CD4-positive, alpha-beta T cell treated with Interleukin-4 for 1 hour (primary cell): ENCODE measurements at places on chromosomes 7 and 10.

- DNase-seq = no peak
Measured at GRCh38 chr10:35259769-35260397, 76.4 kb upstream of the CCNY start.

DNA sequence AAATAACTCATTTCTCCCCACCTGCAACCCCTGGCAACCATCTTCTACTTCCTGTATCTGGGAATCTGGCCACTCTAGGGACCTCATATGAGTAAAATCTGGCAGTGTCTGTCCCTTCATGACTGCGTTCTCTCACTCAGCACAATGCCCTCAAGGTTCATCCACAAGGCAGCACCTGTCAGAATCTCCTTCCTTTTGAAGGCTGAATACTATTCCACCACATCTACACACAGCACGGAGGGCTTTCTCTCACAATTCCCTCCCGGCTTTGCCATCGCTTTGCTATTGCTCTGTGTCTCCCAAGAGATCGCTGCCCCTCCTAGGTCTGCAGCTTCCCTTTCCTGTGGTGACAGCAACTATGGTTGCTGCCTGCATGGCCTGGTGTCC, 174.7 kb upstream of the RHEB start:
- DNase-seq = no peak

DNA sequence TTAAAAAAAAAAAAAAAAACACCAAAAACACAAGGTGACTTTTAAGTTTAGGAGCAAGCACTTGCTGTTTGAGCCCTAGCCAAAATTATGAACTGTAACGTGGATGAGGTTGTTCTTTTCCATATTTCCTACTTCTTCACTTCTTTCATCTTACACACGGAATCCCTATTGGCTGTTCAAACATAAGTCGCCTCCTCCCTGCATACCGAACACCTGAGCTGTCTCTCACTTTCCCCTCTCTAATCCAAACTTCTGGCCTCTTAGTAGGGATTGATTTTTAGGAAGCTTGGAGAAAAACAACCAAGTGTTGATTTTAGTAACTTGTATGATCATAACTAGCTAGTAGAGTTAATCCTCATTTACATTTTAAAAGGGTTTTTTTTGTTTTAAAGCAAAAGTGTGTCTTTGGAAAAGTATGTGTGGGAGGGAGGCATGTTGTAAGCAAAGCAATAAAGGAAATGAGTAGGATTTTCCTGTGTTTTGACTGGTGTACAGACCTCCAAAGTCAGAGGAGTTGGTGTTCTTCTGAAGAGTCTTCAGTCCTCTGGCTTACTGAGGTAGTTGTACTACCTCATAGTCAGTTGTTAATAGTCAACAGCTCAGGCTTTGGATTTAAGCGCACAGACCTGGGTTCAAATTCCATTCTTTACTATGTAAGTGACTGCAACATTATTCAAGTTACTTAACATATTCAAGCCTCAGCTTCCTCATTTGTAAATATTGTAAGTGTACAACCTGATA, 39.3 kb downstream of the RABGEF1 start:
- no peak for DNase-seq

DNA sequence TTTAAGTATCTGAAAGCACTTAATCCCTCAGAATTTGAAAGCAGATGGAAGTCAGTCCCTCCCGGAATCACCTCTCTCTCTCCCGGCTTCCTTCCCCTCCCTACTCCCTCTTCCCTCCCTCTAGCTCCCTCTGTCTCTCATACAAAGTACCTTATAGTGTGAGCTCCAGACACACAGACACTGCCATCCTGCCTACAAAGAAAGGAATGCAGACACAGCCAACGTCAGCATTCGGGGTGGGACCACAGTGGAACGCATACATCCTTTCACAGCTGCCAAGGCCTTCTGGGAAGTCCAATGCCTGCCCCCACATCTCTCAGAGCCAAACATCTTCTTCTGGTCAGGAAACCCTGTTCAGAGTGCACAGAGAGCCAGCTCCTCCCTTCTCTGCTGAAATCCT, 9.3 kb downstream of the NOD1 start:
- no peak for DNase-seq

DNA sequence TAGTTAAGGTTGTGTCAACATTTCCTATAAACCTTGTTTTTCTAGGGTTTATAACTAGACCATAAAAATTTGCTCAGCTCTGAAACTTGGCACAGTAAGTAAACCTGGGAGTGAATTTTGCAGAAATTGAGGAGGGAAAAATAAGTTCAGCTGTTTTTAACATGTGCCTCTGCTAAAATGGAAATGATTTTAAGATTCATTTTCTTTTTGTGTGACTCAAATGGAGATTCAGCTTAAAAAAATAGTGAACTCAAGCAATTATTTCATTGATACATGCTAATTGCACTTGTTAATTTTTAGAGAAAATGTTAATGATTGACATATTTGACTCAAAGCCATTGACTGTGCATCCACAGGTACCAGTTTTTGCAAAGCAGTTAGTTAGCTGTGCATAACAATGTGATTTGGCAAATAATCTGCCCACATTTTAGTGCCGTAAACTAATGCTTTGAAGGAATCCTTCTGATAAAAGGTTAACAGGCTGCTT, 68.5 kb upstream of the ZNF438 start:
- DNase-seq = no peak

DNA sequence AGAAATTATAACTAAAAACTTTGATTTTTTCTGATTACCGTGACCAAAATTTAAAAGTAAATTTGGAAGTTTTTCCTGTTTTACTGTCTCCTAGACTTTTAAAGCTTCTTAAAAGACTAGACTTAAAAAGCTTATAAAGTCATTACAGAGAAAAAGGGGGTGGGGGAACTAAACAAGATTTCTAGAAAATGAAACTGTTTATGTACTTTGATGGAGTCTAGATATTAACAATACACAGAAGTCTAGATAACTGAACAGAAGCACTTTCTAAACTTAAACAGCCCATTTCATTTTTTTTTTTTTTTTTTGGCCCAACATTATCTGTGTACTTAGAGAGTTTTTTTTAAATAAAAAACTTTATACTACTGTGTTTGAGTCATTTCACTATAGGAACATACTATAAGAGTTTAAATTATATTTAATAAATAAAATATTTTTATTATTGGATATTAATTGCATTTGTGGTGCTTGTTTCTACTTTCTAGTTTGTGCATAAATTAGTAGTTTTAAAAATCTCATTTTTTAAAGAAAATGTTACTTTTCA, 98.5 kb downstream of the PHTF2 start:
- DNase-seq = no peak

GRCh38 chr10:113982296-113982695, 61.4 kb upstream of the ADRB1 start:
- DNase-seq = no peak

GRCh38 chr10:74898201-74898976, 72.0 kb downstream of the KAT6B start:
- no peak for DNase-seq

DNA sequence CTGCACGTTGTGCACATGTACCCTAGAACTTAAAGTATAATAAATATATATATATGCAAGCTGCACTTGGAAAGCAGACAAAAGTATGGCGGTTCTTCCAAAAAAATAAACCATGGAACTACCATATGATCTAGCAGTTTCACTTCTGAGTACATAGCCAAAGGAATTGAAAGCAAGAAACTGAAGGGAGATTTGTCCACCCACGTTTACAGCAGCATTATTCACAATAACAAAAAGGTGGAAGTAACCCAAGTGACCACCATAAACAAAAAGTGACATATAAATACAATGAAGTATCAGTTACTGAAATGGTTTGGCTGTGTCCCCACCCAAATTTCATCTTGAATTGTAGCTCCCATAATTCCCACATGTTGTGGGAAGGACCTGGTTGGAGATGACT, 525.3 kb upstream of the CELF2 start:
- no peak for DNase-seq

DNA sequence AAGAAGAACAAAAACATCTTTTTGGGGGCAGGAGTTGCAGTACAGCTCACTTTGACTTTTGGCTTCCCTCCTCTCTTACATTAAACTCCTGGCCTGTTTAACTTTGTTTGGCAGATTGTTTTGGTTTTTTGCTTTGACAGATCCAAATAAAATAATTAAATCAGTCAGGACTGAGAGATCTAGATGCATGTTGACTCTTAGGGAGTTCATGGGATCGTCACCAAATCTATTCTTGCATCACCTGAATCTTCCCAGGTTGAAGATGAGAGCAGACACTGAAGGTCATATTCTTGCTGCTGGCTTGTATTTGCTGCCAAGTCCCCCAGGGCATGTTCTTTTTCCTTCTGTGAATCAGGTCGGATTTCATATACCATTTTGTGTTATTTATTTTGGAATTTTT, 759.4 kb downstream of the CNTNAP2 start:
- DNase-seq = no peak

GRCh38 chr10:92502296-92502808, 71.5 kb downstream of the IDE start:
- no peak for DNase-seq

DNA sequence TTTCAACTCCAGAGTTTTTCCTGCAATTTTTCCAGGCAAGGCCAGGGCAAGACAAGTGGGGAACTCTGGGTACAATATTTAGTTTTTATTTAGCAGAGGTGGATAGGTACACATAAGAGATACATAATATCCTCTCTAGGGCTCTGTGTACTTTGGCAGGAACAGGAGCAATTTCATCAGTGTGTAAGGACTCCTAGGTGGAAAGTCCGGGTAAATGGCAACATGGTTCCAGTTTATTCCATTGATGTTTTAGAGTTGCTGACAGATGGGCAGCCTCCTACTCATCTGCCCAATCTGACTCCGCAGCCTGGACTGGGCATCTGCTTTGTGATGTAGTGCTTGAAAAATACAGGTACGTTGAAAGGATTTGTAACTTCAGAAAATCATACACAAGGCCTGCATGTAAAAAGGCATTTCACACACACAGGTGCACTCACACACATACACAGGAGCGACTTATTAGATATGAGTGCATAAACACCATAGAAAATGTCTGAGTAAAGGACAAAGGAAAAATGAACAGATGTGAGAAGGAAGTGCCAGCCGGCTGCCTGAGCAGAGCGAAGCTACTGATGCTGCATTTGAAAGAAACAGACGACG, 5.7 kb downstream of the PON1 start:
- DNase-seq = no peak

DNA sequence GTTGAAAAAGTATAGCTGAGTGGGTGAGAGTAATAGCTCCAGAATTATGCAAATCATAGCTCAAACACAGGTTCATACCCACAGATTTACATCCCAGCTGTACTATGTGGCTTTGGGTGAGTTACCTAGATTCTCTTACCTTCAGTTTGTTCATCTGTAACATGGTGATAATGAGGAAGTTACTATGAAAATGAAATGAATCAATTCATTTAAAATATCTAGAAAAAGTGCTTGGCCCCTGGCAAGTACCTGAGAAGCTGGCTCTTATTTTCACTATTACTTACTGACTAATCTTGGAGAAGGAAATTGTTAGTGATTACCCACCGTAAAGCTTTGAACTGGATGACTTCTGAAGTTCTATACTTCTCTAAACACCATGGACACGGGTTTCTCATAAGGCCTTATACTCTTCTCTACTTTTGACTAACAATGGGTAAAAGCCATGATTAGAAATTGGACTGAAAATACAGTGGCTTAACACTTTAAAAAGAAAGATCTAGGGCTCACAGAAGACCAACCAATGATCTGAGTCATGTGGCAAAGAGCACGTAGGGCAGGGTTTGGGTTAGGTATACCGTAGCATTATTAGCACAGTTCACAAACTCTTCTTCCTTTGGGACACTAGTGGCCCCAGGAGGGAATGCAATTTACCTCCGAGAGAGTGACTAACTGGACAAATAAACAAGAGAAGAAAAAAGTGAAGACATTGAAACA, 149.2 kb downstream of the PLPP4 start:
- no peak for DNase-seq

DNA sequence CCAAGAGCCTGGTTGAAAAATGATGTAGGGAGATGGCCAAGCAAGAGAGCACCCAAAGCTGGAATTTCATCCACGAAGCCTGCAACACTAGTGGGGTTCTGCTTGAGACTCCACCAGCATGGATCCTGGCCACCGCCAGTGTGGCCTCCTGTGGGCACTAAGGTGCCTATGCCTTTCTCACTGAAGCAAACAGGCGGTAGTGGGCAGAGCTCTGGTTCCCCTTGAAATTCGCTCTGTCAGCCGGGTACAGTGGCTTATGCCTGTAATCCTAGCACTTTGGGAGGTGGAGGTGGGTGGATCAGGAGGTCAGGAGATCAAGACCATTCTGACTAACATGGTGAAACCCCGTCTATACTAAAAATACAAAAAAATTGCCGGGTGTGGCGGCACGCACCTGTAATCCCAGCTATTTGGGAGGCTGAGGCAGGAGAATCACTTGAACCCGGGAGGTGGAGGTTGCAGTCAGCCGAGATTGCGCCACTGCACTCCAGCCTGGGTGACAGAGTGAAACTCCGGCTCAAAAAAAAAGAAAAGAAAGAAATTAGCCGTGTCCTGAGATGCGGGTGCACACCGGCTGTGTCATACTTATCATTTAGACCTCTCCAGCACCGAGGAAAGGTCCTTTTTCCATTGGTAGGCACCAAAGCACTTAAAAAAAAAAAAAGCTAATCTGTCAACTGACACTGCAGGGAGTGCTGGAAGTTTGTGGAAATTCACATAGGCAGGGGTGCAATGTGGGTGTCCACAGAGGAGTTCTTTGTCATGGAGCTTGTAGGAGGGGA, 28.3 kb downstream of the CCM2 start:
- no peak for DNase-seq

- DNase-seq = no peak
Measured at GRCh38 chr7:159060440-159060839, 84.2 kb downstream of the VIPR2 start.

DNA sequence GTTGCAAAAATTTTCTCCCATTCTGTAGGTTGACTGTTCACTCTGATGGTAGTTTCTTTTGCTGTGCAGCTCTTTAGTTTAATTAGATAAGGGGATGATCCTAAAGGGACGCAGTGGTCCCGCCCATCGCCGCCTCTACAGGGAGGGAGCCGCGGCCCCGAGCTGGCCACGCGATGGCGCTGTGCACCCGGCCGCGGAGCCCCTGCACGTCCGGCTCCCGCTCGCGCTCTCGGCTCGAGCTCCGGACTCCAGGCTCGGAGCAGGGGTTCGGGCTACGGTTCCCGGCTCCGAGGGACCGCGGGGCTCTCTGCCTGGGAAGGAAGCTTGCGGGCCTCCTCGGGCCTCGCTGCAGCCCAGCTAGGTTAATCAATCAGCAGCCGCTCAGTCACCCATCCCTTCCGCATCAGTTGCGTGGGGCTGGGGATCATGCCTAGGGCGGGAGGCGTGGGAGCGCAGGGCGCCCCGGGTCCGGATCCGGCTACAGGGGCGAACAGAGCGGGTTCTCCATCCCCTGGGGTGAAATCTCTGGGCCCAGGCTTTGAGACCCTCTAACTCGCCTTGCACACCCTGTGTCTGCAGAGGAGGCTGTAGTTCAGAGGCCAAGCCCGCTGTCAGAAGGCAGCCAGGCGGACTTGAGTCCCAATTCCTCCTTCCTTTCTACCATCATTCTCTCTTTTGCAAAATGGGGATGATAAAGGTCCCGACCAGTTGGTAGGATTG, 97.9 kb downstream of the WDR11 start:
- peak; percentile 47 for DNase-seq

- DNase-seq = no peak
Measured at GRCh38 chr10:125232841-125233240, 72.5 kb upstream of the CTBP2 start.
